ENCODE measurements at places on chromosomes 6 and 20.

DNA sequence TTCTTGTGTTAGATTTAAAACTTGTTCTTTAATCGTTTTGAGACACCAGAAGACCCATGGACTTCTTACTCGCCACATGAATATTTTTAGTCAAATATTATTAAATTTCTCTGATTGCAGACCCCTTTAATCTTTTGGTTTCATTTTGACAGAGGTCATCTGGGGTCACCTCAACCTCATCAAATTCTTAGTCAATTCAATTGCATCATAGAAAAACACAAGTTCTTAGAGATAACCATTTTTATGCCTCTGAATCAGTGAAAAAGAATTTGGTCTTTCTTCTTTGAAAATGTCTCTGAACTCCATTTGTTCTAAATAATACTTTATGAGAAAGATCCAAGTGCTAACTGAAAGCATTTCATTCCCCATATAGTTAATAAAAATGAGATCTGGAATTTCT, 55.2 kb upstream of the CBLN4 start:
- DNase-seq: no peak

GRCh38 chr6:7086488-7086887, 21.3 kb upstream of the RREB1 start:
- peak; percentile 5 for DNase-seq

DNA sequence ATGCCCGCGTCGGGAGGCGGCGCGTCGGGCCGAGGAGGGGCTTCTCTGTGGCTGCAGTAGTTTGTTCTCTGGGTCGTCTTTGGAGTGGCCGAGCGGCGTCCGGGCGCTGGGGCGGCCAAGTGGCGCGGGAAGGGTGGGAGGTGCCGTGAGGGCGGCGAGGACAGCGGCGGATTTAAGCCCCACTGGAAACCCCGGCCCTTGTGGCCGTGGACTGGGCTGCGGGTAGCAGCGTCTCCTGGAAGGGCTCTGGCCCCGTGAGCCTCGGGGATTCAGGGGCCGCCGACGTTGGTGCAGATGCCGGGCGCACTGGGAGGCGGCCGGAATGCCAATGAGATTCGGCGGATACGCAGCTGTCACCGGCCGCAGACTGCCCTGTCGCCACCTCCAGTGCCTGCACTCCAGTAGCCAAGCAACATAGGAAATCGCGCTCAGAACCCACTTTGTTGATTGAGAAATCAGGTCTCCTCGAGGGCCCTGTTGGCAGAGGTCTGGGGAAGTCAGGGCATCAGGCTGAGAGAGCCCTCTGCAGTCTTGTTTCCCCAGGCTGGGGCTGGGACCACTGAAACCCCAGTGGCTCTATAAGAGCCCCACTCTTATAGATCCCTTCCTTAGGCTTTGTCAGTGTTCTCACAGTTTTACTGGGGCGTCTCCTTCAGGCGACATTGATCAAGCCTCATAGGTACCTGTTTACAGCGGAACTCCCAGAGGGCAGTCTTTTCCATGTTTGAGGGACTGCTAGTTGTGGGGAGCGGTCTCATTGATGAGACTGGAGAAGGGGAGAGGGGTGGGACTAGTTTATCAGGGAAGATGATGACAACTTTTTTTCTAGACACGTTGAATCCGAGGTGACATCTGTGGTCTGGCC, 642 bp downstream of the GZF1 start:
- no peak for DNase-seq

DNA sequence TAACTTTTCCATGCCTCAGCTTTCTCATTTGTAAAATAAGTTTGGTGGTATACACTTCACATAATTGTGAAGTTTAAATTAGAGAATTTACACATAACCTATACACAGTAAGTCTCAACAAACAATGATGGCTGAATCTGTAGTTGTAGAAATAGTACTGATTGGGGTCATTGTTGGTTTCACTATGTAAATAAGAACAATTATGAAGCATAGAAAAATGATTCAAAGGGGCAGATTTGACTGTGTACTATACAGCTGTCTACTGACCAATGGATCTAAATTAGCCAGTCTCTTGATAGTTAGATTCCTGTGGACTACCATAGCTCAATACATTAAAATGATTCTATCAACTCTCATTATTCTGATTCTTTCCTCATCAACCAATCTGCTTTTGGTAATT, 181.1 kb upstream of the STXBP5 start:
- no peak for DNase-seq

DNA sequence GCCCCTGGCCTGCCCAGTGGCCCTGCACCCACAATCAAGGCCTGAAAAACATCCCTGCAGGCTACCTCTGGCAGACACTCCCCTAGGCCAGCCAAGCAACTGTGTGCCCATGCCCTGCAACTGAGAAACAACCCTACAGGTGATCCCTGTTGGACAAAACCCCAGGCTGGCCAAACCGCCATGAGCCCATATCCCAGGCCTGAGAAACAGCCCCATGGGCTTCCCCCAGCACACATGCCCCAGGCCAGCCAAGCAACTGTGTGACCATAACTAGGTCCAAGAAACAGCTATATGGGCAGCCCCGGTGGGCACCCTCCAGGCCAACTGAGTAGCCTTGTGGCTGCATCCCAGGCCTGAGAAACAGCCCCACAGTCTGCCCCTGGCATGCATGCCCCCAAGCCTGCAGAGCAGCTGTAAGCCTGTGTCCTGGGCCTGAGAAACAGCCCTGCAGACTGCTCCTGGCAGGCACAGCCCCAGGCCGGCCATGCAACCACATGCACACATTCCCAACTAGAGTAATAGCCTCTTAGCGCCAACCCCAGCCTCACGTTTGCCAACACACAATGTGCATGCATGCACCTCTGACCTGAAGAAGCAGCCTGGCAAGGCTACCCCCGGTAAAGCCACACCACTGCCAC, 41.0 kb upstream of the SRSF6 start:
- no peak for DNase-seq

- DNase-seq: no peak
These were observed 115.8 kb downstream of the TRERF1 start for GRCh38 chr6:42335896-42336295.

GRCh38 chr6:110446405-110446804, 30.0 kb downstream of the SLC22A16 start:
- DNase-seq: no peak

DNA sequence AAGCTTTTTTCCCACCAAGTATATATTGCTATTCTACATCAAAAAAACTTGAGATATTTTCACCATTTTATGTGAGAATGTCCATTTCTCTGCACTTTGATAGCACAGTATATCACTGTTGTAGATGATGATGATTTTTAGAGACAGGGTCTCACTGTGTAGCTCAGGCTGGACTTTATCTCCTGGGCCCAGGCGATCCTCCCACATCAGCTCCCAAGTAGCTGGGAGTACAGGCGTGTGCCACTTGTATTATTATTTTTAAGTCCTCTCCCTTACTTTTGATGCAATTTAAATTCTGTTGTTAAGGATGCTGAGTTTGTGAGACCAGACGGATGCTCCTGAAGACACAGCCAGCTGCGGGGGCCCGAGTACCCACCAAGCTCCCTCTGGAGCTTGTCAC, 326.8 kb downstream of the QKI start:
- DNase-seq: no peak

GRCh38 chr20:48684501-48685041, 143.2 kb downstream of the PREX1 start:
- DNase-seq: no peak

DNA sequence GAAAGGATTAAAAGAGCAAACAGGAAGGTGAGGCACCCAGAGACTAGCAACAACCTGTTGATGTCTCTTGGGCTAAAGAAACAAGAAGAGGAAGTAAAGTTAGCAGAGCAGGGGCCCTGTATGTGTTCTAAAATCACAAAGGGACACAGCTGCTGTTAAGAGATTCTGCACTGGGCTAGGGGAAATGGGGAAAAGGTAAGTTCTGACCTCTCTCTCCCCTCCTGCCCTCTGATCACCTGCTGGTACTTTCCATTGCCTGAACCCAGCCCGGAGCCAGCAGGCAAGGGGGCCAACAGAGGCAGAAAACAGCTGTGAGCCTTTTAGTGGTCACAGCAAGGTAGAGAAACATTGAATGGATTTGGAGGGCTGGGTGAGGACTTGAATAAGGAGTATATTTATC, 13.5 kb upstream of the CNR1 start:
- DNase-seq: no peak

DNA sequence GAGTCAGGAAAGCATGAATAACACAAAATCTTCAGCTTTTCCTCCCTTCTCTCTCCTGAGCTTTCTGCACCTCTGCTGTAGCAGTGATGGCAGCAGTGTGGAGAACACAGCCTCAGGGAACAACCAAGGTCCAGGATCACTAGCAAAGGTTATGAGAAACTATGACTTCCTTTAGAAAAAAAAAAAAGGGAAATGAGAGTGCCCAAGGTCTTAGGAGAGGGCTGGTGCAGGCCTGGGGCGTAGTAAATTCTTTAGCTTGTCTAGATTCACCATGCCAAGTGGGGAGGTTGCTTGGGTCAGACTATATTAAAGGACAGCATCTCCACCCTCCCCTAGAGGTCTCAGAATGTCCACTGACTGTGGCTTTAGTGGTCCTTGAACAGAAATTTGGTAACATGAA, 40.4 kb upstream of the POLR1H start:
- no peak for DNase-seq

DNA sequence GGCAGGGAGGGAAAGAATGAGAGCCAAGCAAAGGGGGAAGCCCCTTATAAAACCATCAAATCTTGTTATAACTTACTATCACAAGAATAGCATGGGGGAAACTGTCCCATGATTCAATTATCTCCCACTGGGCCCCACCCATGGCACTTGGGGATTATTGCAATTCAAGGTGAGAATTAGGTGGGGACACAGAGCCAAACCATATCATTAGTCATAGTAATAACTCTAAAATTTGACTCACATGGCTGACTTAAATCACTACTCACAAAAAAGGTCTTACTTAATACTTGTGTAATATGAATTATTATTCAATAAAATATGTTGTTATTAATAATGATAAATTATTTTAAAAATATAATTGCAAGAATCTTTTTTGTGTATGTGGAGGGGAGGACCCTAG, 178.1 kb upstream of the TCF21 start:
- no peak for DNase-seq

DNA sequence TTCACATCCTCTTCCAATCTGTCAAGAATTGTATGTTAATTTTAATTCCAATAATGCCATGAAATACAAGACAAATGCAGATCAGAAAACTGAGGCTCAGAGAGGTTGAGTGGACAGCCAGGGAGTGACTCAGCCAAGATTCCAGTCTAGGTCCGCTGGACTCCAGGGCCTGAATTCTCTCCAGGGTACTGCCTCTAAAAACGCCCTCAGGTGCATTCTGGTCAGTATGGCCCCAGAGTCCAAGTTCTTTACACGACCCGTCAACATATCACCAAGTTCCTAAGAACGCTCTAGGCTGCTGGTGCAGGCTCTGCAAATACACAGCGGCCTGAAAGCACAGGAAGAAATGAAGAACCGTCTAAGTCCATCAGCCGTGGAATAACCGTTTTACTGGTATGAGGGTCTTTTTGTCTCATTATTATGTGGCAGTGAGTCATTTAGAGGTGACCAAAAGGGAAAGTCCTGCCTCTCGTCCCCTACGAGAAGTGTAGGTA, 709 bp upstream of the ASXL1 start:
- no peak for DNase-seq

GRCh38 chr20:18496042-18496441, 983 bp downstream of the RBBP9 start:
- DNase-seq: no peak

- DNase-seq: no peak
These were observed 32.8 kb upstream of the HS3ST5 start for GRCh38 chr6:114375541-114376192.

DNA sequence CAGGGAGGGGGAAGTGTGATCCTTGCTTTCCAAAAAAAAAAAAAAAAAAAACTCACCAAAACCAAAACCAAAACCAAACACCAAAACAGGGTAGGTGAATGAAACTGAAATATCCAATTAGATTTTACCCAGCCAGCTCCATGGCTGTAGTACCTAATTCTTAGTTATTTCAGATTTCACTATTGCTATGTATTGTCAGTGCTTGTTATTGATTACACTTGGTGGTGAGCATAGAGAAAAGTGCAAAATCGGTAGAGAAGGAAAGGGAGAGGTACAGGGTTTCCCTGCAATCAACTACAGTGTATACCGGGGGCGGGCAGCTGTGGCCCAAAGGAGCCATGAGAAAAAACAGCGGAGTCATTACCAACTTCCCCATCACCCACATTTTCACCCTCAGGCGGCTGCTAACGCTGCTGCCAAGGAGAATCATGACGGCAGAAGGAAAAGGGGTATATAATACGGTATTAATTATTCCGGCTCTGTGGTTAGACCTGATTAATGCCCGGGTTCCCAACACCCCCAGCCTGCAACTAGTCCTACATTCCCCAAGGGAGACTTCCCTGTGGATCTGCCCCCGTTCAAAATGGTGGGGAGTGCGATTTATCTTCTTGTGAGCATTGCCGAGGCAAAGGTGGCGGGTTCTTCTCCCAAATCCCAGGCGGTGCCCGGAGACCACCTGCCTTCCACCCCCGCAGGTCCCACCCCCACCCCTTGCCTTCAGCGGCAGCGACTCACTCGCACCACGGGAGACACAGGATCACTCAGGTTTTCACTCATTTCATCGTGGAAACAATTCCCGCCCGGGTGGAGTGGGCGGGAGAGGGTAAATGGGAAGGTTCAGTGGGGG, at the start of gene C6orf62:
Gene C6orf62 (minus strand): TSS at position 30 of the 847 bp plus-strand sequence. CDS start 486 bp downstream, outside the sequence.
- peak; percentile 47 for DNase-seq
